ENCODE measurements at places on chromosomes 6 and 20. TPM values are rescaled to one million over a fixed set of nuclear protein-coding genes. Genes with fewer than 3 reads are reported as not detected.

Gene RIMS1
- 5.2 TPM for total RNA-seq

Gene VSX1
- total RNA-seq = not detected

Gene CCN2
- total RNA-seq = 70.9 TPM

Gene CTAGE9
- total RNA-seq = not detected

Gene ADGB
- total RNA-seq = not detected

Gene KHDC1
- total RNA-seq = 1.5 TPM

Gene TMEM74B
- 3.6 TPM for total RNA-seq

Gene ZBTB12
- 6.4 TPM for total RNA-seq

Gene COL9A3
- total RNA-seq = 5.1 TPM

Gene ZNF334
- total RNA-seq = 18.7 TPM

Gene HTR1E
- not detected for total RNA-seq

Gene POM121L2
- not detected for total RNA-seq

Gene BTN1A1
- total RNA-seq = not detected

Gene KIAA1755
- 3.9 TPM for total RNA-seq

Gene LY6G6C
- not detected for total RNA-seq

Gene UTRN
- total RNA-seq = 153 TPM

Gene GLP1R
- total RNA-seq = 0.36 TPM

Gene TBX18
- 84.1 TPM for total RNA-seq
